ENCODE measurements at places on chromosomes 13 and 19. TPM values are rescaled to one million over a fixed set of nuclear protein-coding genes. Genes with fewer than 3 reads are reported as not detected.

GRCh38 chr13:101146101-101146898 lies 270.0 kb downstream of the NALCN start:
- DNase-seq: no peak

DNA sequence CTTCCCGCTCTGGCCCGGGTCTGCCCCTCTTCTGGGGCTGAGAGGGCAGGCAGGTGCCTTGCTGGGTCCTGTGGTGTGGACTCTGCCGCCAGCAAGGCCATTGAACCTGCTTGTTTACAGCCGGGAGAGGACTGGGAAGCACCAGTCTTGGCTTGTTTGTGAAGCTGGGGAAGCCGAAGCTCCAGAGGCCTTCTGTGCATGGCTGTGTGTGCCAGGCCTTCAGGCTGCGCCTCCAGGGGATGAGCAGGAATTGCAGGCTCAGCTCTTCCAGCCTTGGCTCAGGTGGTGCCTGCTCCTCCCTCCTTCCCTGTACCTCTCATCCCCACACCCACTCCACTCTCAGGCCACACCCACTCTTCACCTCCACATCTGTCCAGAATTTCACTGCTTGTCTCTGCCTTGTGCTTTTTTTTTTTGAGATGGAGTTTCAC lies 17.5 kb downstream of the NDUFB7 start:
- no peak for DNase-seq

DNA sequence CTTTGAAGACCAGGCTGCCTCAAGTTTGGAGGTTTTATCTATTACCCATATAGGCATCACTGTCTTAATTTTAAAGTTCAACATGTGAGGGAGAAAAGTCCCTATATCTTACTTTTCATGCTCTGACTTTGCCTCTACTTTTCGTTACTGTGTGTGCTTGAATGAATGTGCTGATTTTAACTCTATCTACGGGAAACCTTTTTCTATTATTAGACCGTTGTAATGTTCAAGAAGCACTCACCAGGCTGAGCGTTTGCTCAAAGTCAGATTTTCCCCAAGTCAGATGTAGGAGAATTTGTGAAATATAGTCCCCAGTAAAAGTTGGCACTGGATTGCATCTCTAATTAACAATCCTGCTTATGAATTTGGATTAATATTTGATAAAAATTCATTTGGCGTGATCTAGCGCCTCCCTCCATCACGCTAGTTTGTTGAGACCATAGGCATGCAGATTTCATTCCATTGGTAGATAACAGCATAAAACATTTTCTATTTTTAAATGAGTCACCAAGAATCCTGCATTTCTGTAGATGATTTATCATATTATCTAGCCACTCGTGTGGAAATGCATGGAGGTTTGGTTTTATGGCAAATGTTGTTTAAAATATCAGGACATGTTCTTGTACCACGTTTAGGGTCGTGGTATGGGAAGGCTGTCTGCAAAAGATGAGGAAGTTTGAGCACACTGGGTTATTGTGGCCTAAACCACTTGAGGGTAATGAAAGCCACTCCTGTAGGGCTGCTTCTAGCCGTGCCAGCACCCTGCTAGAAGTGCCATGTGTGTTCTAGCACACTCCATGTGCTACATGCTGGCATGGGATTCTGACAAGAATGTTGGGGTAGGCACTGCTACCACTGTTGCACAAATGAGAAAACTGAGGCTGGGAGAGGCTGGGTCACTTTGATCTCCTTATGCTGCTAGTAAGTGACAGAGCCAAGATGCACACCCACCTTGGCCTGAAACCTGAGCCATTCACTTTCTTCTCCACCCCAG lies 179.4 kb downstream of the FGF9 start:
- no peak for DNase-seq

DNA sequence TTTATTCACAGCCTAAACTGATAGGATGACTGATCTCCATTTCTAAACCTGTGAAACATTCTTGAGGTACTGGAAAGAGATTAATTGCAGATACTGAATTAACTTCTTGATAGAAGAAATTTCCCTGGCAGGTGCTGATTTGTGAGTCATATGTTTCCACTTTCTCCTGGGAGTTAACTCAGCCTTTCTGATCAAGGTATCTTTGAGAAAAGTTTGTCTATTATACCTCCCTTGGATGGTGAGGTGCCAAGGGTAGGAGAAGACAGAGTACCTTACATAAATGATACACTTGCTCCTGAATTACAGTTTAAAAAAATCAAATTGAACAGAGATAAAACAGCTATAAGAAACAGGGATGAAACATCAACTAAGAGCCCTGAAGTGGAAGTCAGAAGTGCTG lies 123.0 kb downstream of the RGCC start:
- no peak for DNase-seq

The HRC gene
- not detected for total RNA-seq

DNA sequence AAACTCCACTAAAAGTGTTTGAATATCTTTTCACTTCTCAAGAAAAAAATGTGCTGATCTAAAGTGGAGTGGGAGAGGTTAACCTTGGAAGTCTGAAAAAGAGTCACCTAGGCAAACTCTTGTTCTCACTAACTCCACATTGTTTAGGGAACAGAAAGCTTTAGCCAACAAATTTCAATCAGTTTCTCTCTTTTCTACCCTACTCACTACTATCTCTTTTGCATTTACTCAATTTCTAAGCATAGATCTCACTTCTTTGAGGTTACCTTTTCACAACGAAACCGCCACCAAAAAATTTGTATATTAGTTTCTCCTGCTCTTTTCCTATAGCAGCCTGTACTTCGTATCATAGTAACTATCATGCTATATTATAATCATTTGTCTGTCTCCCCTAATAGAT lies 6.3 kb downstream of the NHLRC3 start:
- no peak for DNase-seq

DNA sequence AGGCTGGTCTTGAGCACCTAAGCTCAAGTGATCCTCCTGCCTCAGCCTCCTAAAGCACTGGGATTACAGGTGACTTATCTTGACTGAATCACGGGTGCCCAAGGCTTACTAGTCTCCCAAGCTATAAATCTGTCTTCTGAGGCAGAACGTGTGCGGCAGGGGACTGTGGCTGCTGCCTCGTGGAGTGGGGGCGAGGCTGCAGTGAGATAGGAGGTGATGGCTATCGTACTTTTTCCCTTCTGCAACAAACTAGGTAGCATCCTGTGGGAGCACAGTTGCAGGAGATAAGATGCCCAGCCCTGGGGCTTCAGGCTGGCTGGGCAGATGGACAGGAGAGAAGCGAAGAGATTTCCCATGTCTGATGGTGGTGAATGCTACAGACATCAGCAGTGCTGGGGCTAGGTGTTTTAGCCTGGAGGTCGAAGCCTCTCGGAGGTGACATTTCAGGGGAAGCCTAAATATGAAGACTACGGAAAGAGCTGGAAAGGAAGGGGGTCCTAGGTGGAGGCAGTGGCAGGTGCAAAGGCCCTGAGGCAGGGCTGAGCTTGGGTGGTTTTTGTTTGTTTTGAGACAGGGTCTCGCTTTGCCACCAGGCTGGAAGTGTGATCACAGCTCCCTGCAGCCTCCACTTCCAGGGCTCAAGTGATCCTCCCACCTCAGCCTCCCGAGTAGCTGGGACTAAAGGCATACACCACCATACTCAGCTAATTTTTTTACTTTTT lies 7.4 kb downstream of the B3GNT3 start:
- DNase-seq: no peak

GRCh38 chr19:43786665-43787064 lies 5.9 kb upstream of the KCNN4 start:
- no peak for DNase-seq

DNA sequence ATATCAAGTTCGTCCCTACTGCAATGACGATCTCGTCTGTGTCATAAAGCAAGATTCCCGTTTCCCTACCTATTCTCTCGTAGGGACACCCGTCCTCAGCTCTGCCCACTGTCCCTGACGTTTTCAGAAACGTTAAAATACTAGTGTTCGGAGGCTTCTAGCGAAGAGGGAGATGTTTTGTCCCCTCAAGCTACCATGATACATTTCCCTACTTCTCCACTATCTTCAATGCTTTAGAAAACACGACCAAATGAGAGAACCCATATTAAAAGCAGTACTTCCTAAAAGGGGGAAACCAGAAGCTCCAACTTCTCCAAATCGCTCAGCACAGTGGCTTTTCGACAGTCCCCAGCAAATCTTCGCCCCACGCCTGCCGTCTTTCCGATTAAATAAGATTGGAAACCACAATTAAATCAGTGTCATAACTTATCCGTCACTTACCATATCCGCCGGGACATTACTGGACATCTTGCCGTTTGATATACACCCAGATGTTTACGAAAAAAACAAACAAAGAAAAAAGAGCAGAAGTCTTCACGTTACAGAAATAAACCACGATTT lies 1.3 kb downstream of the UBL3 start:
- DNase-seq: peak; percentile 33

The CERS4 gene
- total RNA-seq: 33.1 TPM

The DUXA gene
- not detected for total RNA-seq
